ENCODE measurements at places on chromosomes 7 and 10.
A peak's percentile ranks its signal among the peaks of the same experiment; 100 is the strongest.

GRCh38 chr10:115093776-115094408 is 727 bp downstream of the ATRNL1 start:
- peak; percentile 36 for DNase-seq

GRCh38 chr10:14572811-14573210 is 201.9 kb downstream of the FAM107B start:
- no peak for DNase-seq

DNA sequence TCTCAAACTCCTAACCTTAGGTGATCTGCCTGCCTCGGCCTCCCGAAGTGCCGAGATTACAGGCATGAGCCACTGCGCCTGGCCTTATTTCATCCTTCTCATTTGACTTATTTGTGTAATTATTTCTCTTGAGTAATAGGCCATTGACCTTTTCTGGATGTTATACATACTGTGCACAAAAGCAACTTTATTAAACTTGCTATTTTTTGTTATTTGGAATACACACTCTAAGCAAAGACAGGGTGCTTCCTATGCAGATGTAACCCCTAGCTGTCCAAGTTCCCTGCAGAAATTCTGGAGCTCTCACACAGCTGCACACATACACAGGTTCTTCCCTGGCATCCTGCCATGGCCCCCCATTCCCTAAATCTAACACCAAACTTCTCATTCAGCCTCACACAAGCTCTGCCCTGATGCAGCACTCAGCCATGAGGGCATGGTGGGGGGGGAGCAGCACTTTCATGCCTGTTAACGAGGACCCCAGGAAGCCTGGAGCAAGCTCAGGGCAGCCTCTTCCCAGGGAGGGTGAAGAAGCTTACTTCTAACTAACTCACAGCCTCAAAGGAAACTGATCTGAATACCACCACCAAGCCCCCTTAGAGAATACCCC is 33.2 kb downstream of the SH3PXD2A start:
- no peak for DNase-seq

GRCh38 chr7:90540406-90540805 is 55.7 kb upstream of the CDK14 start:
- DNase-seq: no peak

DNA sequence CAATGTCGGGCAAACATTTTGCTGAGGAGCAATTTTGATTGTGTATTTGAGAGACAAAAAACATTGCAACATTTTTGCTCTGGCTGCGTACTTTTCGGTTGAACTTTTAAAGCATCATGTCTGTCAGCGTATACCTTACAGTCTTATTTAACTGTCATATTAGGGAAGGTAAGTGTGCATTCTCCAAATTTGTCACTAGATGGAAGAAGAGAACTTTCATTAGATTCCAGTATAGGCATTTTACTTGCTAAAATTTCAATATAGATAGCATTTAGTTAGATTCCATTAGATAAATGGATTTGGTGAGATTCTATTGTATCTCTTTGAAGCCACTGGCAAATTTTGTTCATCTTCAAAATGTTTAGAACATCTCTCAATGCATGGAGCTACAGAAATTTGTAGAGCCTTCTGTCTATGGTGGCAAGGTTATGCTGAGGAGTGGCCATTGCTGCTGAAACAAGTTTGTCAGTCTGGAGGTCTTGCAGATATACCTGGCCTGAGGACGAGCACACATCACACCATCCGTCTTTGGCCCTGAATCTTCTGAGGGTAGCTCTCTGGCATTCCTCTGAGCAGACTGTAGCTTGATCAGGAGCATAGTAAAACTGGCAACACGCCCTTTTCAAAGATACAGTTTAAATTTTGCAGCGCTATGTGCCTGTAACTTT is 437.5 kb upstream of the MBL2 start:
- no peak for DNase-seq

DNA sequence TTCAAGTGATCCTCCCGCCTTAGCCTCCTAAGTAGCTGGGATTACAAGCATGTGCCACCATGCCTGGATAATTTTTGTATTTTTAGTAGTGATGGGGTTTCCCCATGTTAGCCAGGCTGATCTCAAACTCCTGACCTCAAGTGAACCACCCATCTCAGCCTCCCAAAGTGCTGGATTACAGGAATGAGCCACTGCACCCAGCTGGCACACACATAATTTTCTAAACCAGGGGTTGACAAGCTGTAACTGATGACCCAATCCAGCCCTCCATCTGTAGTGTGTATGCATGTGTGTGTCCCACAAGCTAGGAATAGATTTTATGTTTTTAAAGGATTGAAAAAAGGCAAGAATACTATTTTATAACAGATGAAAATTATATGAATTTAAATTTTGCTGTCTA is 125.9 kb upstream of the INSYN2A start:
- no peak for DNase-seq

GRCh38 chr10:10551596-10552301 is 465.9 kb upstream of the CELF2 start:
- DNase-seq: no peak

- no peak for DNase-seq
These were observed 47.9 kb upstream of the MYL10 start for GRCh38 chr7:101676956-101677355.

DNA sequence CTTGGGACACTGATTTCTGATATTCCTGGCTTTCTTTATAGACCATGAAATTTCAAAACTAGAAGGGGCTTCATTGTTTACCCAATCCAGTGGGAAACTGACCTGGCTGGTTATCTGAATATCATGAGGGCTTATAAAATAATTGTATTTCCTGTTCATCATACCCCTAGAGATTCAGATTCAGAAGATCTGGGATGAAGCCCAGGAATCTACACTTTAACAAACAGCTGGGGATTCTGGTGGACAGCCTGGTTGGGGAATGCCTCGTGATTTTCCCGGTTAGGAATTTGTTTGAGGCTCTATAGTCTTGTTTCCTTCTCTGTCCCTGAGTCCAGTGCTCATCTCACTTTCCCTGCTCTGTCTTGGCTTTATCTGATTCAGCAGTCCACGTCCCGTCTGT is 110.3 kb downstream of the ADRA2A start:
- no peak for DNase-seq

GRCh38 chr10:9147475-9147874 is 1093.0 kb downstream of the GATA3 start:
- no peak for DNase-seq

- DNase-seq: no peak
These were observed 130.3 kb upstream of the POT1 start for GRCh38 chr7:125059861-125060456.

DNA sequence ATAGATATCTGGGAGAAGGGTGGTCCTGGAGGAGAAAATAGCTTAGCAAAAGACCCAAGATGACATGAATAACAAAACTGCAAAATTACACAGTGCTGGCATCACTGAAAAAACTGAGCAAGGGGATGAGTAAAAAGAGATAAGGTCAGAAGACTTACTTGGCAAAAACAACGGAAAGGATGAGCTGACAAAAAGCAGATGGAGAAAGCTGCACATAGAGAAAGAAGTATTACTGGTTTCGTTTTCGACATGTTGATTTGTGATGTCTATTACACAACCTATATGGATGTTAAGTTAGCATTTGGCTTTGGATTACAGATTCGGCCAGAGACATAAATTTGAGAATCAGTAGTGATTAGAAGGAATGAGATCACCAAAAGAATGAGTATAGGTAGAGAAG is 132.1 kb downstream of the MACC1 start:
- DNase-seq: no peak

DNA sequence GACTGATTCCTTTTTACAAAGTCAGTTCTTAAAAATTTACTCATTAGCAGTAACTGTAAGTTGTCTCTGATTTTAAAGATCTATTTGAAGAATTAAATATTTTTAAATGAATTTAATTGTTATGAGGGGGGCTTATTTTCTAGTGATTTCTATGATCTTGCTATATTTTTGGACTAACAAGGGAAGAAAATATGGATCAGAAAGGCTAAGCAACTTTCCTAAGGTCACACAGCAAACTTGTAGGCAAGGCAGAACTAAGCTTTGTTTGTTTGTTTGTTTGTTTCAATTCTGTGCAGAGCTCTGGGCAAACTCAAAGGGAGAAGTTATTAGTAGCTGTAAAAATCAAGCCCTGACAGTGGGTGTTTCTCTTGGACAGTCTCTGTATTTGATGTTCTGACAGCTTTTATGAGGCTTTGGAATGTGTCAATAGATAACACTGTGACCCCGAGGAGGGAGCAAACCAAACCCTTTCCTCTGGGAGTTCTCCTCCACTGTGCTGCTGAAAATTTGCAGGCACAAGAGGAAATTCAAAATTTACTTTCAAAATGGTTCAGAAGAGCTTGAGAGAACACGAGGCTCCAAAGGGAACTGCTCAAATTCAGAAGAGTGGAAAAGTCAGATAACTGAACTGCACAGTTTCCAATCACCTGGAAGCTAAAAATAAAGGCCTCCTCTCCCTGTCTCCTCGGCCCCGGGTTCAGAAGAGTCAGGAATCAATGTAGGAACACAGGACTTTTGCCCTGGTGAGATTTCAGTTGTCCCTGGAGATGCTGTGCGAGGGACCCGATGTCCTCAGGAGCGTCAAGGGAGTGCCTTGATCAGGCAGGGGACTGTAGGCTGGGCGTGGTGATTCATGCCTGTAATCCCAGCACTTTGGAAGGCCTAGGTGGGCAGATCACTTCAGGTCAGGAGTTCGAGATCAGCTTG is 325.7 kb downstream of the GATA3 start:
- no peak for DNase-seq

- peak; percentile 23 for DNase-seq
These were observed 1214.1 kb downstream of the SORCS1 start for GRCh38 chr10:105950410-105950809.

GRCh38 chr7:46559194-46559832 is 638.2 kb upstream of the IGFBP3 start:
- DNase-seq: no peak

DNA sequence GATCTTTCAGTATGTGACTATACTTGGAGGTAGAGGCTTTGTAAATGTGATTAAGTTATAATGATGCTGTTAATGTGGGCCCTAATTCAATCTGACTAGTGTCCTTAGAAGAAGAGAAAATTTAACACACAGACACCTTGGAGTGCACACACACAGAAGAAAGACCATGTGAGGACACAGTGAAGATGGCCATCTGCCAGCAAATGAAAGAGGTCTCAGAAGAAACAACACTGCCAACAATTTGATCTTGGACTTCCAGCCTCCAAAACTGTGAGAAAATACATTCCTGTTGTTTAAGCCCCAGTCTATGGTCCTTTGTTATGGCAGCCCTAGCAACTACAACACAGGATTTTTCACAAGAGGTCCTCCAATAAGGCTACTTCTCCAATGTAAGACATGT is 120.9 kb upstream of the ABCB5 start:
- DNase-seq: no peak
